H9 (cell line): ENCODE measurements at places on chromosomes 2 and 18. TPM values are rescaled to one million over a fixed set of nuclear protein-coding genes. Genes with fewer than 3 reads are reported as not detected.
A peak's percentile ranks its signal among the peaks of the same experiment; 100 is the strongest.

ANKRD36 gene
- total RNA-seq = 9.1 and 9.8 TPM in 2 replicates

DNA sequence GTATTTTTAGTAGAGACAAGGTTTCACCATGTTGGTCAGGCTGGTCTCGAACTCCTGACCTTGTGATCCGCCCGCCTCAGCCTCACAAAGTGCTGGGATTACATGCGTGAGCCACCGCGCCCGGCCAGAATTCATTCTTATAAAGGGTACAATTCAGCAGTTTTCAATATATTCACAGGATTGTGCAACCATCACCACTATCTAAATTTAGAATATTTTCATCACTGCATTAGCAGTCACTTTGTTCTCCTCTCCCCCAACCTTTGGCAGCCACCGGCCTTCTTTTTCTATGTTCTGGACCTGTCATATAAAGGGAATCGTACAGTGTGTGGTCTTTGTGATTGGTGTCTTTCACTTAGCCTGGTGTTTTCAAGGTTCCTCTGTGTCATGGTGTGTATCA lies 40.7 kb downstream of the TCF7L1 start:
- no peak for DNase-seq

GRCh38 chr2:34105006-34105767 lies 506.1 kb upstream of the FAM98A start:
- DNase-seq = no peak

- no peak for DNase-seq
These were observed 57.1 kb downstream of the TRABD2A start for GRCh38 chr2:84823788-84824187.

DNA sequence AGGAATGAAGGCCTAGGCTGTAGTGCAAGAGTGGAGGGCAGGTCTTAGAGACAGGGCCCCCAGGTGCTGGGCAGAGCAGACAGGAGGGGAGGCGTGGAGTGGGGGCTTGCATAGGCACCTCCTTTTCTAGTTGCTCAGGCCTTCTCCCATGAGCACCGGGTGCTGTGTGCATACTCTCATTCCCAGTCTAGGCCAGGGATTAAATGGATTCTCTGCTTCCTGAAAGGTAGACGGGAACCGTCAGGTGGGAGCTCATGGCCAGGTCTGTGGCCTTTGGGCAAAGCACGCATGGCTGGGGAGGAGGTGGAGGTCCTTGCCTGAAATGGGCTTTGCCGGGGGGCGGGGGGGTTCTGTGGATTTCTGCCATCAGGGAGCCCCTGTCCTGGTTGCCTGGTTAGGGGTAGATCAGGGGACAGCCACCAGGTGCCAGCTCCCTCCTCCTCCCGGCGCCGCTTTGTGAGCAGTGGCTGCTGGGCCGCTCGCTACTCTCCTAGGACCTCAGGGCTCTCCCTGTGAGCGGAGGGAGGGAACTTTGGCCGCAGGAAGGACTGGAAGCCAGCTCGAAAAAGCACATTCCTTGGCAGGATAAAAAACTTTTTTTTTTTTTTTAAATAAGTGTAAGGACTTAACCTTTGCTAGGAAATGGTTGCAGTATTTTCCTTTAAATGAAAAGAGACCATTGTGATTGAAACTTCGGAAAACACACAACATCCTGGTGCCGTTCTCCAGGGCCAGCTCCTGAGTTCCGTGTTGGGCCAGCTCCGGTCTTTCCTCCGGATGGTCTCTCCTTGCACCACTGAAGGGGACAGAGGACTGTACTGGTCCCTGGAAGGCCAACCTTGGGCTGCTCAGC lies 82.8 kb upstream of the HAAO start:
- DNase-seq = peak; percentile 48

DPP10 gene
- total RNA-seq = 10.9 and 11.3 TPM in 2 replicates
